ENCODE measurements at places on chromosomes 3 and 15.
A peak's percentile ranks its signal among the peaks of the same experiment; 100 is the strongest.

DNA sequence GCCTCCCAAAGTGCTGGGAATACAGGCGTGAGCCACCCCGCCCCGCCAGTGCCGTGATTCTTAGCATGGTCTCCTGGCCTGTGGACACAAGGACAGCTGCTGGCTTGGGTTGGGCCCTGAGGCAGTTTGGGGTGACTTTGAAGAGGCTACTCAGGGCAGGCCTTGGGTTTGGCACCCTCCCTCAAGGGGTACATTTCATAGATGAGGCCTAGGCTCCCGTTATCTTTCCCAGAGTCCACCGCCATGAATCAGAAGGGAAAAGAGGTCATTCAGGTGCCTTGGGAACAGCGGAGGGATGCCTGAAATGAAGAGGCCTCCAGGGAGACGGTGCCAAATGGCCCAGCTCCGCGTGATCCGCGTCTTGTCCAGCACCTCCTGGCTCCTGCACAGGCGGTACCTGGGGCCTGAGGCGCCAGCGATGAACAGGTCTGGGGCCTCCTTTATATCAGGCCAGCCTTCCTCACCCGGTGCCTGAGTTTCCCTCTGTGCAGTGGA is 9.3 kb downstream of the GNAI2 start:
- DNase-seq: no peak

GRCh38 chr3:117080872-117081271 is 371.3 kb downstream of the TUSC7 start:
- DNase-seq: no peak

DNA sequence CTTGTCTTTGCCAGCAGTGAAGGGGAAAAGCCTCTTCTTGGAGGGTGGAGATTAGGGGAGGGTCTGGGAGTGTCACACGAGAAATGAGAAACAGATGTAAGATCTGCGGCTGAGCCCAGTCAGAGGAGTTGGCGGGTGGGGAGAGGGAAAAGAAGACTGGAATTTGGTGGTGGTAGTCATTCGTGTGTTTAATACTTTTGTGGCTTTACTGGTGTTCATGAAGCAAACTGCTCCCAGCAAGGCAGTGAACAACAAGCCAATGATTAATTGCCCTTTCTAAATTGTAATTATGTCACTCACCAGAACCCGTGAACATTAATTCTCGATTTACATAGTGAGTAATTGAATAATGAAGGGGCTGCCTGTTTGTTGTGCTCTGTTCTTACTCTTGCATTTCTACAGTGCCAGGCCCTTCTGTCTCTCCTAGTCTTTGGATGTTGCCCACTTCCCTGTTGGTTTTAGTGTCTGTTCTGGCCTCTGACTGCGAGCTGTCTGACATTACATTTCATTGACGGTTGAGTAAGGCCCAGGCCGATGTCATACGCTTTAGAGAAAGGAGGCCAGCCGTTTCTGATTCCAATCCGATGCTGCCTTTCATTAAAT is 78.0 kb downstream of the CHCHD6 start:
- no peak for DNase-seq

DNA sequence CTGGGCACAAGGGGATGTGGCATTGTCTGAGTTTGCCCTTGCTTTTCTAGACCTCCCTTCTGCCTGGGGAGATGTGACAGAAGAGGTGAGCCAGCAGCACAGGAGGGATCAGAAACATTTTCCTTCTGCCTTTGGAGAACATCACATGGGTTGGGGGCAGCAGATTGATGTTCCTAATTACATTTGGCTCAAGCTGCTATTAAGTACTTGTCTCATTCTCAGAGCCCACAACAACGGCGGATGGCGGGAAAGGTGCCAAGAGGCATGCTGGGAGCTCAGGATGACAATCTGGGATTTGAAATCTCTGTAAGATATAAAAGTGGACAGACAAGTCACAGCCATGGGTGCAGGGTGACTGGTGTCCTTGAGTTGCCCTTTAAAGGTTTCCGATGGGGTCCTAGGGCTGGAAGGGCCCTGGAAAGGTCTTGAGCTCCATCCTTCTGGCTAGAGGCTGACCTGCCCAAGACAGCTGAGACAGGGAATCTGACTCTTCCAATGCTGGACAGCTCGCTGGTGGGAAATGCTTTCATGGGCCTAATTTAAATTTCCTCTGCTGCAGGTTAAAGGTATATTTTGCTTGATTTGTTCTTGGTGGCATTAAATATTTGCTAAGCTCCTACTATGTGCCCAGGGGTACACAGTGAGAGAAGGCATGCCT is 2.4 kb upstream of the CORO2B start:
- no peak for DNase-seq

DNA sequence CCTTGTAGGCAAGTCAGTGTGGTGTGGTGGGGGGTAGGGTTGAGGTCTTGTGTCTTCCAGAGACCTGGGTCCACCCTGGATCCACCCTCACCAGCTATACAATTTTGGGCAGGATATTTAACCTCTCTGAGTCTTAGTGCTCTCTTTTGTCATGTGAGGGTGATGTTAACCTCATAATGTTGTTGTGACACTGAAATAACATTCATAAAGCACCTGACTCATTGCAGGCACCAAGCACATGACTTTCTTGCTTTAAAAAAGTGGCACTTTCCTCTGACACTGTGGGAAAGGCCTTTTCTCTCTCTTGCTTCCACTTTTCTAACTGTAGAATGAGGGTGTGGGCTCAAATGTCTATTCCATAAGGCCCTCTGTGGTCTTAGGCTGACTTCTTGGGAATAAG is 75.5 kb downstream of the SCN10A start:
- DNase-seq: no peak

DNA sequence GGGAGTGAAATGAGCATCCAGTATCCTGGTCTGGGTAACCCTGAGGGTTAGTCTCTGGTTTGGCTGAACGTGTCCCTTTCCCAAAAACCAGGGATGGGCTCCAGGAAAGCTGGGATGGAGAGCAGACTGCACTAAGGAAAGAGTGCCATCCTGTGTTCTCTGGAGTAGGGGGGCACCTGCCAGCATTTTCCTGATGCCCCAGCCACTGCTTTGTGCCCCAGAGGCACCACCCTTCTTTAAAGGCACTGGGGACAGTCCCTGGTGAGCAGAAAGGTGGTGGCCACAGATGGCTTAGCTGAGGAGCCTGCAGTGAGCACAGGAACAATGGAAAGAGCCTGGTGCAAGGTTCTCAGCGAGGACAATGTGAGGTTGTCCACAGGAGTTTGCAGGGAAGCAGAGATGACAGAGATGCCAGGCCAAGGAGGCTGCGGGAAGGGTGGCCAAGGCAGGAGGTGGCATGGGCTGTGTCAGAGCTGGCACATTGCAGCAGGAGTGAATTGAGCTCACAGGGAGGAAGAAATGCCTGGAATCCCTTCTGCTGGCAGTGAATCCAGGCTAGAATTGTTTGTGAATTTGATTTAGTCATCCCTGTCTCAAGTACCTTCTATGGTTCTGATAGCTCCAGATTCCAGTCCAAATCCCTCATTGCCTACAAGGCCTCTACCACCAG is 39.9 kb downstream of the AMOTL2 start:
- no peak for DNase-seq

GRCh38 chr15:80945605-80946004 is 44.0 kb downstream of the MESD start:
- DNase-seq: no peak

DNA sequence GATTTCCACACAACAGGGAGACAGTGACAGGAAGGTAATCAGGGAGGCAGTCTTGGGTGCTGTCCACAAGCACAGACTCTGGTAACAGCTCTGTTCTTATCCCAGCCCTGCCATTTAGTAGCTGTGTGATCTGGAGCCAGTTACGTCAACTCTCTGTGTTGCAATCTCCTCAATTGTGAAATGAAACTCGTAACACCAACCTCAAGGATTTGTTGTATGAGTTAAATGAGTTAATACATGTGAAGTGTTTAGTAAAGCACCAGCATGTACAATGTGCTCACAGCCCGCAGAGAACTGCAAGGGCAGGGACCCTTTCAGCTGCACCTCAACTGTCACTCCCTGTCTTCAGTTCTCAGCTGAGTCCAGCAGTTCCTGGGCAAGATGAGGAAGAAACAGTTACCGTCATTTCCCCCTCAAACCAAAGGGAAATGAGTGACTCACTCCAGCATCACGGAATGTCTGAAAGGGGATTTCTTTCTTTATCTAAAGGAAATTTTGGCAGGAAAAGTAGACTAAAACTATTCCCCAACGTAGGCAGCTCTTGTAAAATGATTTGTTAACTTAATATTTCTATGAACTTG is 39.9 kb upstream of the MB21D2 start:
- DNase-seq: peak; percentile 2

GRCh38 chr3:184325269-184325668 is 10.9 kb downstream of the EIF4G1 start:
- no peak for DNase-seq

- DNase-seq: no peak
These were observed 9.1 kb downstream of the FBXL22 start for GRCh38 chr15:63606308-63606707.

DNA sequence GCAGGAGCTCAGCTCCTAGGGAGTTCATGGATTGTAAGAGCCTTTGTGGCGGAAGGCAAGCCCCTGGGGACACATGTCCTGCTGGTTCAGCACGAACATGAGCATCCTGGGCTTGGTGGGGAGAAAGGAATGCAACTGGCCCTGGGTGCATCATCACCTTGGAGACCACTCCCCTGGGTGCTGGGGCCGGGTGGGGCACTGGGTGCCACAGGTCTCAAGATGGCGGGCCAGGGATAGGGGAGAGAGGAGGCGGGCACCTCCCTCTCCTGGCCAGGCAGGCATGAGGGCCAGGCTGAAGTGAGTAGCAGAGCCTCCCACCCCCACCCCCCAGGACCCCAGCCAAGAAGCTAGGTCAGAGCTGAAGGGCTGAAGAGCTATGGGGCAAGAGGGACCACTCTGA is 768 bp downstream of the PCBP4 start:
- no peak for DNase-seq

- DNase-seq: no peak
These were observed 122.1 kb upstream of the TMEM108 start for GRCh38 chr3:132916096-132916495.

DNA sequence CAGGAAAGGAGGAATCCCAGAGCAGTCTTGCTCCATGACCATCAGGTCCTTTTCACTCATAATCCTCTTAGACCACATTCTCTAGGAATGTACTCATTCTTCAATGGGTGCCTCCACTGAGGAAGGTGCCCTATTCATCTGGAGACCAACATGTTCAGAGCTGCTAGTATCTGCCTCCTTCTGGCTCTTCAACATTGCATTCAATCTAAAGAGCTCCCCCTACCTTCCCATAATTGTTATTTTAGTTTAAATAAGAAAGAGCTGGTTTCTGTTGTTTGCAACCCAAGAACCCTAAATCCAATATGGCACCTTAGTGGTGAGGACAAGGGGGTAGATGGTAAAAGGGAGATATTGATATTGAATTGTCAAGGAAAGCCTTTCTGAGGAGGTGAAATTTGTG is 67.6 kb downstream of the SCN11A start:
- no peak for DNase-seq

GRCh38 chr3:128011140-128011539 is 41.1 kb upstream of the SEC61A1 start:
- no peak for DNase-seq

DNA sequence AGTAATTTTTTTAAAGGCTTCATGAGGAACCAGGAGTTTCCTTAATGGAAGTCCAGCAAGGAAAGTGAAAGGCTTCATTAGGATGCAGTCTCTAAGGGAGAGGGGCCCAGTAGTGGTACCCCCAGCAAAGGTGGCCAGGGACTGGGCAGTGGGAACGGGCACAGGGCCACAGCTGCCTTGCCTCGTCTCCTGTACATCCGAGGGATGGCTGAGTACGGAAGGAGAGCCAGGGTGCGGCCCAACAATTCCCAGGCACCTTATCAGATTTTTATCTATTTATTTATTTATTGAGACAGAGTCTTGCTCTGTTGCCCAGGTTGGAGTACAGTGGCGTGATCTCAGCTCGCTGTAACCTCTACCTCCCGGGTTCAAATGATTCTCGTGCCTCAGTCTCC is 14.5 kb downstream of the SEMA3G start:
- DNase-seq: no peak

- no peak for DNase-seq
These were observed 462 bp downstream of the IGDCC3 start for GRCh38 chr15:65377105-65377975.

GRCh38 chr3:146834917-146835316 is 229.8 kb upstream of the PLSCR5 start:
- DNase-seq: no peak

DNA sequence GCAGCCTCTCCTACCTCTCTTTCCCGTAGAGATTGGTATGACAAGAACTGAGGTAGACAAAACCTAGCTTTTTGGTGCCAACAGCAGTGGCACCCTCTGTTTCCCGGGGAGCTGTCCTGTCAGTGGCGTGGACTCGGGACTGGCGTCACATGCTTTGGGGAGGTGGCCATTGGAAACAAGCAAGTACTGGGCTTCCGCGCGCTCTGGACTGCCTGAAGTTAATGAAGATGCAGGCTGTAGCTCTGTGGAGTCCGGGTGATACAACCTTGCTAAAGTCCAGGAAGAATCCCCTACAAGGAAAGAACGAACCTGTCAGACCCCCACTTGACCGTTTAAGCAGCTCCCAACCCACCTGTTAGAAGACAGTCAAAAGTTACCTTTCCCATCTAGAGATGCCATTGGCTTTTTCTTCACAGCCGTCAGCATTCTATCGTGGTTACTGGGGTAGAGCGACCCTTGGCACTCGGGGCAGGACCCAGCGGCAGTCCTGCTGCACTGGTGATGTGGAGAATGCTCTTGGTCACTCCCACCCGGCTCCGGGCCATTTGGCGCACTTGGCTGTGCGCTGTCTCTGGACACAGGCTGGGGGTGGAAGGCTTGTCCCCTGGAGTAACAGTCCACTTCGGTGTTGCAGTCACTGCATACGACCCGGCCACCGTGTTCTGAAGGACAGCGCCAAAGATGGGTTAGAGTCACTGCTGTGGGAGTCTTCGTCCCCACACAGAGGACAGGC is 120.5 kb downstream of the LRIG1 start:
- no peak for DNase-seq

GRCh38 chr3:40022297-40022827 is 213.0 kb downstream of the MYRIP start:
- no peak for DNase-seq

DNA sequence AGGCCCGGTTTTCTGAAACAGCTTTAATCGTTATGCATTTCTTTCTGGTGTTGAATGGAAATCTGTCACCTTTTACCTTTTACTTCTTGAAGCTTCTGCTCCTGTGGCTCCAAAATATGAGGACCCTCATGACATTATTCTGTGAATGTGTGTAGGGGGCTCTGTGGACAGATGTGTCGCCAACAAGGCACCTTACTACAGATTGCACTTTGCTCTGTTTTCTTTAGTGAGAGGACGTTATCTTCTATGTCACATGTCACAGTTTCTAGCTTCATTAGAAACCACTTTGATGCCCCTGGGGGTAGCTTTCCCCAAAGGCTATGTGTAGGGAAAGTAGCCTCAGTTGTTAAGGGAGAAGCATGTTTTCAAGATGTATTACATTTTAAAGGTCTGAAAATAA is 195.6 kb downstream of the ZNF621 start:
- no peak for DNase-seq

DNA sequence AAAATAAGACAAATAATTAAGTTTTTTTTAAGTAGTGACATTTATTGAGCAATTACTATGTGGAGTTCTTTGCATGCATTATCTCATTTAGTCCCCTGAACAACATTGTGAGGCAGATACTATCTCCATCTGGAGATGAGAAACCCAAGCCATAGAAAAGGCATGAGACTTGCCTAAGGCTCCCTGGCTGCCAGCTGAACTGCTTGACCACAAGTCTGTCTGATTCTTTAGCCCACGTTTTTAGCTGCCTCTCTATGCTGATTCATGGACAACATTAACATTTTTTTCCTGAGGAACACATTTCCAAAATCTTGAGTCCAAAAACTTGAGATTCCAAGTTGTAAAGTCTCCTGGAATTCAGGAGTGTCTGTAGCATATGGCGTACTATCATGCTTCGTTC is 263.6 kb upstream of the GOLGA6L4 start:
- DNase-seq: no peak

- DNase-seq: no peak
These were observed 96.3 kb downstream of the GHSR start for GRCh38 chr3:172351895-172352466.

All from CD4-positive, alpha-beta T cell treated with Interleukin-21 for 1 hour (primary cell).